ENCODE measurements at places on chromosomes 6 and 20.

DNA sequence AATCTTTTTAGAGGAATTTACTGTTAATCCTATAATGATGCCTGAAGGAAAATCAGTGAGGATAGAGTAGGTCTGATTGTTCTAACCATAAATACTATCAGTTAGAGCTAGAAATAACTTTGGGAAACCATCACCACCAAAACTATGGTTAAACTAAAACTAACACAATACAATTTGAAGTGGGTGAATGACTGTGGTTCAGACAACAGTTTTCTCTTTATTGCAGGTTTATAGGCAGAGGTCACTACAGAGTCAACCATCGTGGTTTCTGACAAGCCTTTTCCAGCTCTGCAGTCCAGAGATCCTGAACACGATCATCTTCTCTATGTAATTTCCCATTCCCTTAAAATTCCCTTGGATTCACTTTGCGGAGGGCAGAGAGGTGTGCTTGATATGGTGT, 134.3 kb downstream of the IBTK start:
- DNase-seq: no peak

GRCh38 chr6:6438286-6438685, 117.8 kb upstream of the F13A1 start:
- no peak for DNase-seq

- no peak for DNase-seq
Observed at GRCh38 chr20:51391926-51392325, 150.6 kb downstream of the NFATC2 start.

DNA sequence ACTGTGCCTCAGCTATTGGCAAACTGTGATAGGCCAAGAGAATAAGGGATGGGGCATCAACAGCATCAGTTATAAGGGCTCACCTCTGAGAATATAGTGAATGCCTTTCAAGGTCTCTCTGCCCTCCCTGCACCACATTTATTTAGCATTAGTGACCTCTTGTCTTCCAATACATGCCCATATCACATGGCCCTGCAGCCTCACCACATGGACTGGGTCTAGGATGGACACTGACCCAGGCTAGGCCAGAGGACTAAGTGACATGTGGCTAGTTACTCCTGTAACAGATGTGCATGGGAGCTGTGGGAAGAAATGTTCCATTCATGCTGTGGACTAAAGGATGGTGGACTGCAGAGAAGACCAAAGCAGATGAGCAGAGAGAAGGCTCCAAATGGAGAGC, 3.2 kb upstream of the BTN2A2 start:
- DNase-seq: no peak

GRCh38 chr6:163956571-163957407, 542.3 kb downstream of the QKI start:
- no peak for DNase-seq

DNA sequence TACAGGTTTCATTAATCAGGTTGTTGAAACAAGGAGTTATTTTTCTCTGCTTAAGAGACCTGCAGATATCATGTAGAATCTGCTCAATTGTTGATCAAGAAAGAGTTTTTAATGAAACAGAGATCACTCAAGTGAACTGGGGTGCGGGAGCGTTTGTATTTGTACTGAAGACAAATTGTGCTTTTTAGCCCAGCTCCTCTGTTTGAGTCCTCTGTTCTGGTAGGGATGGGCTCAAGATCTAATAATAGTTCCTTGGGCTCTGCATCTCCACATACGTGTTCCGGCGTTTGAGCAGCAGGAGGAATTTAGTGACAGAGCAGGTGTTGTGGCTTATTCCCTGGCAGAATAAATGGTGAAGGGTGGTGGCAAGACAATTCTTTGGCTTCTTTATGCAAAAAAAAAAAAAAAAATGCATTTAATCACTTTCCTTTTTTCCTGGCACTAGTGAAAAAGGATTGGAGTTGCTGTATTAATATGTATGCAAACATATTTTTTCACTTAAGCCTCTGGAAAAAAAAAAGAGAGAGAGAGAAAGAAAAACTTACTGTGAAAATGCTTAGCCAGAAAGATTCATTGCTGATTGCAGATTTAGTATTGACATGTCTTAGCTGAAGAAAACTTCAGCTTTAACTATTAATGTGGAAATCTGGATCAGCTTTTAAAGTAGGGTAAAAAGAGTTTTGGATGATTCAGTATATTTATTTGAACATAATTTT, 4.0 kb downstream of the CITED2 start:
- no peak for DNase-seq

GRCh38 chr6:90035047-90035723, 140.9 kb downstream of the GJA10 start:
- no peak for DNase-seq

DNA sequence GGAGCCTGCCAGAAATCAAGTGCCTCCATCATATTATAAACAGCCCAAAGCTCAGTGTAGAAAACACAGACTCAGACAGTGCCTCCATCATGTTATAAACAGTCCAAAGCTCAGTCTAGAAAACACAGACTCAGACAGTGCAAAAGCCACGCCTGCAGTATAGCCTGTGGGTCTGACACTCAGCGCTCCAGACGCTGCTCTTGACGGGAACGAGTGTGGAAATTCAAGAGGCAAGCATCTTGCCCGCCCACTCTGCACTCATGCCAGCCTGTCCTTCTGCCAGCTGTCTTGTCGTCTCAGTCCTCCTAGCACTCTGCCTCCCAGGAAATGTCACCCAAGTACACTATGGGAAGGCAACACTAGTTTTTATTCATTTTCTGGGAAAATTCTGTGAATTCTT, 274.2 kb upstream of the CDH4 start:
- DNase-seq: no peak

DNA sequence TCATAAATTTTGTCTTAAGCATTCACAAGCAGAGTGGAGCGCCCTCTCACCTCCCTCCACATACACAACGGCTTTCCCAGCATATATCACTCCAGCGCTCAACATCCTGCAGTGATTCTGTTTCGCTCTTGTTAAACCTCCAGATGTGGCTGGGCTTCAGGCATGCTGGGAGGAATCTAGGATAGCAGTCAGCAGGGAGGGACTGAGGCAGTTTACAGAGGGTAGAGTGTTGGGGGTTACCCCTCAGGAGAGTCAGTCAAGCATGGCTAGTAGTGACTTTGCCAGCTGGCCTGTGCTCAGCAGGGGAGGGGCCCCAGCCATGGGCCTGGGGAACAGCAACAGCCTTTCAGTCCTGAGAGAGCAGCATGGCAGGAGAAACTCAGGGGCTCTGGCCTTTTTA, 161.4 kb upstream of the FLRT3 start:
- DNase-seq: no peak

DNA sequence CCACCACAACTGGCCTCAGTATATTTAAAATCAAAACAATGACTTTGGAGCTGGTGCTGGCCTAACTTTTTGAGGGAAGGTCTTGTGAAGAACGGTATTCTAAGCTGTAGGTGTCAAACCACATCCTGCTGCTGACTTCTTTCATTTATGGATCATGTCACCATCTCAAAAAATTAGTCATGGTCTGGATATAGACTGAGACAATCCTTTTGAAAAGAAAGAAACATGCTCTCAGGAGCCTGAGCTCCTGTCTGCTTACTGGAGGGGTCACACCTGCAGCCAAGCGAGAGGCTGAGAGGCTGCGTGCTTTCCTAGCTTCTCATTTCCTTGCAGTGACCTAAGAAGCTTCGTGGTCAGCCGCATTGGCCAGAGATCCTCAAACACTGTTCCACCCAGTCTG, 55.2 kb downstream of the TIAM2 start:
- DNase-seq: no peak

GRCh38 chr20:56788041-56788670, 159.1 kb downstream of the TFAP2C start:
- DNase-seq: peak; percentile 38

GRCh38 chr6:122657601-122658000, 47.4 kb downstream of the PKIB start:
- DNase-seq: no peak

GRCh38 chr20:41854765-41855164, 236.6 kb upstream of the CHD6 start:
- DNase-seq: peak; percentile 21

- no peak for DNase-seq
Observed at GRCh38 chr6:152636609-152637295, 410 bp downstream of the SYNE1 start.

GRCh38 chr6:151993364-151993763, 185.9 kb downstream of the ESR1 start:
- no peak for DNase-seq

- no peak for DNase-seq
Observed at GRCh38 chr6:107331409-107332386, 127.7 kb downstream of the PDSS2 start.

DNA sequence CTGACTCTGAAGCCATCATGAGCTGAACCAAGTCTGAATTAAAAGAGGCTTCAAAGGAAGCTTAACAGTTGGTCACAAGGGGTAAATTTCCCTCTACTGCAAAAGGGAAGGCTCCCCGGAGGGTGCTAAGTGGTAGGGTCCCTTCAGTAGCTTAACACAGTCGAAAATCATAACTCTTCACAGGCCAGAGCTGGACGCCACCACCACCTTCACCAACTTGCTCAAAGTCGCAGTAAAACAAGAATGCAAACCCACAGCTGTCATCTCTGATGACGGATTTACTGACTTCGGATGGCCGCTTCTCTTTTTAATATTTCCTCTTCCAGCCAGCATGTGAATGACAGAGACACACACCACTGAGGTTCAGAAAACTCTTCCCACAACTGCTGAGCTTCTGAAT, 144.7 kb upstream of the FBXL4 start:
- DNase-seq: no peak

GRCh38 chr6:131787766-131788712, 19.8 kb upstream of the ENPP1 start:
- DNase-seq: no peak

- no peak for DNase-seq
Observed at GRCh38 chr6:84425971-84426705, 198.7 kb upstream of the CEP162 start.

DNA sequence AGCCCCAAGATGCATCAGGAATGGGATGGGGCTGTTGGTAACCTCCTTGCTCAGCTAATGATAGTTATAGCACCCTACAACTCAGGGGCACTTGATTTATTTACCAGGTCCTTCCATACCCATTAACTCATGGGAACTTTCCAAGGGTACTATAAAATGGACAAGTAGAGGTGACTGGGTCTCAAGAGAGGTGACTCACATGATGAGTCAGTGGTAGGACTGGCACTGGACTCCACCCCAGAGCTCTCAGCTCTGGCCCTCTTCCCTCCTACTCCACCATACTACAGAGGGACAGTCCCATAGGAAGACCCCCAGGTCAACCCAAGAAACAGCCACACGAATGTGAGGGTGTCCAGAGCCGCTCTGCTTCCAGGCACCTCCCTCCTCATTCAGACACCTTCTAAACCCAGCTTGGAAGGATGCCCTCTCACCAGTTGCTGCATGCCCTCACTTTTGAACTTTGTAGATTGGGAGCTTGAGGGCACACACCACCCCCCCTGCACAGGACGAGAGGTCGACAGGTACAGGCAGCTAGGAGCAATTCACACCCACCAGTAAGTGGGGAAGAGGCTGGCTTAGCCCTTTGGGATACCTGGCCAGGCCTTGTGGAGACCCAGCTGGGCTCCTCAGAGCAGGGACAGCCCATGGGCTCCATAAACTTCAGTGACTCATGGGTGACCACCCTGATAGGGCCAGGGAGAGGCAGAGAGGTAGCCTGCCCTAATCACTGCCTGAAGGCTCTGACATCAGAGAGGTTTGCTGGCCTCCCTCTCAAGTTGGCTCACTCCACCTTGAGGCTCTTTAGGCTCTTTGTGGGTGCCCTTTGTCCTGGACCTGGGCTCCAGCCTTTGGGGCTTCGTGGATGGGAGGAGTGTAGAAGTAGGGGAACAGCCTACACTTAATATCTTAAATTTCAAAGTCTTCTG, 81.6 kb upstream of the MLN start:
- no peak for DNase-seq

- no peak for DNase-seq
Observed at GRCh38 chr6:72712910-72713309, 91.0 kb downstream of the KCNQ5 start.

- DNase-seq: no peak
Observed at GRCh38 chr6:12572896-12573827, 143.4 kb upstream of the PHACTR1 start.

- no peak for DNase-seq
Observed at GRCh38 chr6:147166992-147167391, 37.2 kb upstream of the STXBP5 start.

GRCh38 chr6:168368936-168369335, 49.4 kb upstream of the DACT2 start:
- DNase-seq: no peak

DNA sequence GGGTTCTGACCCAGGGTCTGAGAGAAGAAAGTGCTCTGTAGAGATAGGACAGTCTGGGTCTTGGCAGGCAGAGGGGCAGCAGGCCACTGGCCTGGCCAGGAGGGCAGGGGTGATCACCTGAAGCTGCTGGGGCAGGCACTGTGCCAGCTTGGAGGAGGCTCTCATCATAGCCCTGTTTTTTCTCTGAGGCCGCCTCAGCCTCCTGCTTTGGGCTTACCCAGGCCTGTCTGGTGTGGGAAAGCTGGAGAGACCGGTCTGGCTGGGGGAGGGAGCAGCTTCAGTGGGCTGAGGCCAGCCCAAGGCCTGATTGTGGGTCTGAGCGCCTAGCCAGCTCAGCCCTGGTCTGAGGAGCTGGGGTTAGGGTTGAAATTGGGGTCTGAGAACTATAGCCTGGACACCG, 3.9 kb downstream of the LPIN3 start:
- DNase-seq: no peak

- no peak for DNase-seq
Observed at GRCh38 chr6:108120311-108120710, 45.5 kb upstream of the NR2E1 start.

DNA sequence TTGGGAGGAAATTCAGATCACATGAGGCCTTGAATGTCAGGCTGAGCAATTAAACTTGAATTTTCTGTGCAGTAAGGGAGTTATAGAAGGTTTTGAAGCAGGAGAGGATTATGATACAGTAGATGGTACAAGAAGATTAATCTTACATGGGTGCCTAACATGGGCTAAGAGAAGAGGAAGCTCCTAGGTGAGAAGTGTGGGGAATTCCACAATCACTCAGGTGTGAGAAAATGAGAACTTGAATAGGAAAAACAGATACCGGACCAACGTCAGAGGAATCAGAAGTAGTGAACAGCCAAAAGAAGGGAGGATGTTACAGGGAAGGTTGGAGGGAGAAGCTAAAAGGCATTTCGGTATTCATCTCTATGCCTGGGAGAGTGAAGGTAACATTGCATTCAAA, 250.7 kb upstream of the SLC35B3 start:
- no peak for DNase-seq

GRCh38 chr20:63009045-63009961, 2.5 kb upstream of the BHLHE23 start:
- peak; percentile 38 for DNase-seq

DNA sequence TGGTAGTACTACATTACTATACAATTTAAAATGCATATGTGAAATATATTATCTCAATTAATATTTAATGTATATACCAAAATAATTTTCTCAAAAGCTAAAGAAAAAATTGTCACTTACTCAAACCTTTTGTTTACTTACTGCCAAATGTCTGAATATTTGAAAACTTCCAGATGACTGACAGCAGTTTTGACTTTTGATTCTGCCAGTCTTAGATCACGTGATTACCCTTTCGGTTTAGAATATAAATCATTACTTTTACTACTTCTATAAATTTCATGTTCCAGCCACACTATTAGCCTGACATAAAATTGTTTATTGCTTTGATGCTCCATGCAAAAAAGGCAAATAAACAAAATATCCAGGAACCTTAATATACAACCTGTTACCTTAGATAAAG, 680.7 kb upstream of the ID4 start:
- DNase-seq: no peak
